Effector CD4-positive, alpha-beta T cell (primary cell): ENCODE measurements at places on chromosomes 12 and 14.

DNA sequence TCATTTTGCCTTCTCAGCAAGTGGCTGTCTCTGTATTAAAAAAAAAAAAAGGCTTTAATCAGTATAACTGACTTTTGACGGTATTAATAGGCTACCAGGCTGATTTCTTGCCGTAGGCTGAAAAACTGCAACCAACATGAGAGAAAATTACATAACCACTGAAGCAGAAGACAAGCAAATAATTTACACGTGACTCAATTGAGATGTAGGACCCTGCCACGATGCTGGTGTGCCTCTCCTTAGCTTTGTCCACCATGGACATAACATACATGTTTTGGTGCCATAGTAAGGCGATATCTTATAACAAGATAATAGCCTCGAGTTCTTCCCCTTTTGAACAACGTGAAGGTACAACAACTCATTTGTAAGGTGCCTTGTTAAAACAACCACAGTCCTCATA is 88.7 kb upstream of the GRIP1 start:
- DNase-seq = no peak

DNA sequence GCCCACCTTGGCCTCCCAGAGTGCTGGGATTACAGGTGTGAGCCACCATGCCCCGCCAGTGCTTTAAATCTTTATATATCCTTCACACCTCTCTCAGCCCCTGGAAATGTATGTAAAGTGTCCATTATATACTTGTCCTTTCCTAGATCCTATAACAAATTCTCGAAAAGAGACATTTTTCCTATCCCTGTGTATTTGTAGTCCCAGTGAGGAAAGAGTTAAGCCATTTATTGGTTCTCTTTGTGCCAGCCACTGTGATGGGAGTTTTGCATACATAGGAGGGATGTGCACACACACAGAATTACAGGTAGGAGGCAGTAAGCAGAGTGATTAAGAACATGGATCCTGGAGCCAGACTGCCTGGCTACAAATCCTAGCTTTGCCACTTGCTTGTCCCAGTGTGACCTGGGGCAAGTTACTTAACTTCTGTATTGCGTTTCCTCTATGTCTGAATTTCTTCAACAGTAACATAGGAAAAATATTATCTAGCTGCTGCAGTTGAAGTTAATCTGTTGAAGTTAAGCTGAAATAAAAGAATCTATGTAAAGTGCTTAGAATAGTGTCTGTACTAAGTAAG is 2.1 kb upstream of the RABGGTA start:
- no peak for DNase-seq

GRCh38 chr14:67442139-67442906 is 30.4 kb upstream of the PLEK2 start:
- no peak for DNase-seq

DNA sequence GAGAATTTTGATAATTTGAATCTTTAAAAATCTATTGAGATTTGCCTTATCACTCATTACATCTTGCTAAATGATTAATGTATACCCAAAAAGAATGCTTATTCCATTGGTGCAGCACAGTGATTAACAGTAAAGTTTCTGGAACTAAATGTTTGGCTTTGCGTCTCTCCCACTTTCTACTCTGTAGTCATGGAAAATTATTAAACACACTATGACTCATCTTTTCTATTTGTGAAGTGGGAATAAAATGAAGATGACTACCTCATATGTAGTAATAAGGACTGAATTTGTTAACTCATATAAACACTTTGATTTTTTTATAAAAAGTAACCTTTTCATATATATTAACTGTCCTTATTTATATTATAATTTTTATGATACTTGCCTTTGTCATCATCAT is 118.1 kb downstream of the RERGL start:
- no peak for DNase-seq

DNA sequence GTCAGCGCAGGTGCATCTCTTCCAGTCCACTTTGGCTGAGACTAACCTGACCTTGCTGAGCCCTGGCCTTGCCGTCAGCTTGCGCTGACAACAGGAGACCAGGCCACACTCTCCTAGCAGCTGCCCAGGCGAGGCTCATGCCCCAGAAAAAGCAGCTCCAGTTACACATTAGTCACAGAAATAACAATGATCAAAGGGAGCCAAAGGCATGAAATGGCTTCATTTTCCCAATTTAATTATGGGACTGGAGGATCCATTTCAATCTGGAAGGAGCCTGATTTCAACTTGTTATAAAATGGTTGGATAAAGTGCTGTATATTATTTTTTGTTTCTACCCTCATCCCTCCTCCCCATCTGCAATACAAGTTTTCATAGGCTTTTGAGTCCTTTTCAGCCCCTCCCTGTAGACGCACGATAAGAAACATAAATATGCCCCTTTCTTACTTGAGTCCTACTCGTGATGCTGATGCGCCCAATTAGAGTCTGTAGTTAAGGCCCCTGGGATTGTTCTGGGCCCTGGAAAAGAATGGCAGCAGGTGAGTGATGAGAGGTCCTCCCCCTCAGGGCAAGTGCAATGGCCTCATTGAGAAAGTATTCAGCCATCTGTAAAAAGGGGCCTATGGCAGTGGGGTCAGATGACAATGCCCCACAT is 376.0 kb downstream of the C12orf75 start:
- no peak for DNase-seq

DNA sequence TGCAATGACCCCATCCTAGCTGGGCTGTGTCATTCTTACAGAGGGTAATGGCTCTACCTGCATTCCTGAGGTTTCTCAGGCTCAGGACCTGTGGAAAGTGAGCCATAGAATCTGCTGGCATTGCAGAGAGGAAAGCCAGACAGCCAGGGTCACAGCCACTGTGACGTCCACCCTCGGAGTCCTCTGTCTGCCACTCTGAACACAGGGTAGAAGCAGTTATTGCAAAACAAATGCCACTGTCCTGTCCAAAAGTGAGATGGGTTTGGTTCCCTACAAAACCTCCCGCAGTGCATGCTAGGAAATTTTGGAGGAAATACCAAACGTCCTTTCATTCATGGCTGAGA is 37.8 kb downstream of the TNFAIP2 start:
- DNase-seq = no peak

DNA sequence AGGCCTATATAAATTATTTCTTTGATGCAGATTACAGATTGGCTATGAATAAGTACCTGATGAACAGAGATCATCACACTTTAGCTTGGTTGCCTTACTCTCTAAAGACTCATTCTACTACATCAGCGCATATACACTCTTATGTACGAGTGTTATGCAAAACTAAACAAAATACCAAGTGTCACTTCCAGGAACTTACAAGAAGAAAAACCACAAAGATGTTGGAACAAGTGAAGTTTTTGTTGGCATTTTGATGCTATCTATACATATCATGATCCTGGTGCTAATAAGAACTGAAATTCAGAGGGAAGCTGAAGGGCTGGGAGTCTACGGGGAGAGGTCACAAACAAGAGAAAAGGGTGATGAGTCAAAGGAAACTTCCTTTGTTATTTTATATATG is 47.9 kb upstream of the CERS5 start:
- DNase-seq = no peak

GRCh38 chr12:82838131-82838551 is 151.4 kb downstream of the TMTC2 start:
- DNase-seq = no peak

DNA sequence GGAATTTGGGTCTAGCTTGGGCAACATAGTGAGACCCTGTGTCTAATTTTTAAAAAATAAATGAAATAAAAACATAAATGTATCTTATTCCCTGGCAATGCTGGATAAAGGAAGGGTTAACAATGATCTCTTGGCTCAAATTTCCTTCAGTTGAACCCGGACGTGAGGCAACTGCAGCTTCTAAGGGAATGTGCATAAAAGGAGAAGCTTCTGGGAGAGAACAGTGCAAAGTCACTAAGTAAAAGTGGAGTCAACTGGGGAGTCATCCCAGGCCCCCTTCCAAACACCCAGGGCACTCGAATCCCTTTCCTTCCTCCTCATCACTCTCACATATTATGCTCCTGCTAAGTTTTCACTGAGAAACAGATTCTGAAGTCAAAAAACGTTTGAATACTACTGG is 147.3 kb downstream of the PPM1H start:
- no peak for DNase-seq

DNA sequence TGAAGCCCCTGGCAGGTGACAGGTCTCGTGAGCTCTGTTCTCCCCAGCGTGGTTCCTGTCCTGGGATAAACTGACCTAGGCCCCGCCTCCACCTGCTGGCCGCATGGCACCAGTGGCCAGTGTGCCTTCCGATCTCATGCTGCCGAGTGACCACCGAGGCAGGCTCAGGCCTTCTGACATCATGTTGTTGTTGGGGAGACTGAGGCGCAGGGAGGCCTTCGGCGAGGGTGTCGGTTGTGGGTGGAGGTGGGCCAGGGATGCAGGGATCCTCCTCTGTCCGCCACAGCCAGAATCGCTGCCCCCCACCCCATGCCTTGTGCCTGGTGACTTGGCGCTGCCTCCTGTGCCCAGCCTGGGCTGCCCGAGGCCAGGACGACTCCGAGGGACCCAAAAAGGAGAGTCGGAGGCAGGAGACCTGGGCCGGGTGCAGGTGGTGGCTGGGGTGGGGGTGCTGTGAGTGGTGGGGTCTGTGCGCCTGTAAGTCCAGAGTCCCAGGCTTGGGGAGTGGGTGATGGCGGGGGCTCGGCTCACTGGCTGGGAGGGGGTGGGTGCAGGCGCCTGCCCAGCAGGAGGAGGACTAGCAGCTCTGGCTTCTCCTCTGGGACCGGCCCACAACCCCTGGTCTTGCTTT is 24.3 kb downstream of the ASPG start:
- DNase-seq = no peak

- no peak for DNase-seq
These were observed 82.9 kb upstream of the DYNC1H1 start for GRCh38 chr14:101881426-101881825.

DNA sequence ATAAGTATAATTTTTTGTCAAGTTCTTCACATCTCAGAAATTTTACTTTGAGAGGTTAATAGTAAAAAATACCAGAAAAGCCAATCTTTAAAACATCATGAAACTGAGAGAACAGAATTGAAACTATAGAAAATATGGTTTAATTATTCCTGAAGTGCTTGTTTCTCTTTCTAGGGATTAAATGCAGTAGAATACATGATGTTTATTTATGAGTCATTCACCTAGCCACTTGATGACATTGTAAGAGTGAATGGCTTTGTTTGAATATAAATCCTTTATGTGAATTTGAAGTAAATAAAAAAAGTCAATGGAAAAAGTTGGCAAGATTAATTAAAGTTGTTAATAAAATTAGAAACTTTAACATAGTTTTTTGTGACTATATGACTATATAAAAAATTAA is 48.4 kb downstream of the KTN1 start:
- no peak for DNase-seq

GRCh38 chr12:84408936-84409335 is 503.7 kb downstream of the SLC6A15 start:
- DNase-seq = no peak

GRCh38 chr12:26295001-26295400 is 99.6 kb downstream of the SSPN start:
- DNase-seq = no peak

DNA sequence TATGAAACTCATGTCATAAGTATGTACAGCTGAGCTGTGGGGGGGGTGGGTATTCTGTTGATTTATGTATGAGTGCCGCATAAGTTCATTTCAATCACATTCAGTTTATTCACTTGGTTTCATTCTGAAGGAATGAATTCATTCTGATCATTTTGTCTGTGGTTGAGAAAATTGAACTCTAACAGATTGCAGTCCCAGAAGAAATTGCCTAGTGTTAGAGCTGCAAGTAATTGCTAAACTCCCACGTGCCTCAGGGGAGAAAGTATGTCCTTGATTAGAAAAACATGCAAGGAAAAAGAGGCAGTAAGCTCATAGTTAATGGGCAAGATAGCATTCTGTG is 442.4 kb upstream of the MGAT4C start:
- DNase-seq = no peak

DNA sequence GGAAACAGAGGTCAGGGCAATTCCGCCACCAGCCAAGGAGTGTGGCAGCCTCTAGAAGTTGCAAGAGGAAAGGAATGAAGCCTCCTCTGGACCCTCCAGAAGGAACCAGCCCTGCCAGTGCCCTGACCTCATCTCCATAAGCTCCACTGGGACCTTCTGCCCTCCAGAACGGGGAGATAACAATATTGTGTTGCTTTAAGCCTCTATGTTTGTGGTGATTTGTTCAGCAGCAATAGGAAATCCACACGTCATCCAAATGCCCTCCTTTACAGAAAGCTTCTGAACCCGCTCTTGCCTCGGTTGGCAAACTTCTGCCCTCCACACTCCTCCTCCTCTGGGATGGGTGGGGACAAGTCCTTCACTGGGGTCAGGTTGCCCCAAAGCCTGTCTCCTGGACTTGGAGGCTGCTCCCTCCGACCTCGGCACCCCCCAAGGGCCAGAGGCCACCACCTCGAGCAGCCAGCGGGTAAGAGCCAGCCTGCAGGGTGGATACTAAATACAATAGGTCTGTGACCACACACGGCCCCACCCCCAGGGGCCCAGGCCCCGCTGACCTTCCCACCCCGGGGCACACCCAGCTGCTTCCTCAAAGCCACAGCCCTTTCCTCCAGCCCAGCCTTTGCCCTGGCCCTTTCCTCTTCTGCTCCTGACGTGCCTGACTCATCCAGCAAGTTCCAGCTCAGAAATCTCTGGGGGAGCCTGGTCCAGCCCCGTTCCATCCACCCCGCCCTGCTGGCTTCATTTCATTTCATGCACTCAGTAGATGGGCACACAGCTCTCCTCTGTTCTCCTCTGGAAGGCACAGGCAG is 58.7 kb upstream of the NCOR2 start:
- DNase-seq = no peak

- no peak for DNase-seq
These were observed 14.1 kb downstream of the GPX2 start for GRCh38 chr14:64928239-64929013.

DNA sequence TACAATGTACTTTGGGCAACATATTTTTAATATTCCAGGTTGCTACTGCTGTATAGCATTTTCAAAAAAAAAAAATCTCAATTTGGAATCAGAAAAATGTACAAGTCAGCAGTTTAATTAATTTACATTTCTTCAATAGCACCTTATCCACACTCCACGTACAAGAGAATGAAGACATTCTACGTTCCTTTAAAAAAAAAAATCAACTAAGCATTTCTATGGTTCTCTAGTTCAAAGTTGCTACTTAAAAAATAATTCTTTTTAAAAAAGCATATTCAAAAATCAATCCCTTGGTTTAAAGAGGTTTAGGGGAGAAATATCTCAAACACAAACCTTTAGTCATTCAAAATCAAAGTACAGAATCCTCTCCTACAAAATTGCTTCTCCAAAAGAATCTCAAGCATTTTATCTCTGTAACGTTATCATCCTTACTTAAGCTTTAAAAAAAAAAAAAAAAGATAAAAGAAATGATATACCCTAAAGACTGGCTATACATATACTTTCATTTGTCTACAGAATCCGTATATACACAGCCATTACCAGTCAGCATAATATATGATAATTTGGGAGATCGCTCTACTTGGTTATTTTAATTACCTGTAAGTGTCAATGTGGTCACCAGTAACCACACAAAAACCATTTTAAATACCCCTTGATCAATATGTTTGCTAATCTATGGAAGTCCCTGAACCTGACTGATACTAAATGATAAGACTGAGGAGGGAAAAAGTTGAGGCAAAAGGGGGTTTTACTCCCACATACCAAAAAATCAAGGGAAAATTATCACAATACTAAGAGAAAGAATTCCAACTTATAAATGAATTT is 2.7 kb downstream of the MED13L start:
- DNase-seq = no peak
